T-helper 22 cell (primary cell): ENCODE measurements at places on chromosomes 3 and 15.

DNA sequence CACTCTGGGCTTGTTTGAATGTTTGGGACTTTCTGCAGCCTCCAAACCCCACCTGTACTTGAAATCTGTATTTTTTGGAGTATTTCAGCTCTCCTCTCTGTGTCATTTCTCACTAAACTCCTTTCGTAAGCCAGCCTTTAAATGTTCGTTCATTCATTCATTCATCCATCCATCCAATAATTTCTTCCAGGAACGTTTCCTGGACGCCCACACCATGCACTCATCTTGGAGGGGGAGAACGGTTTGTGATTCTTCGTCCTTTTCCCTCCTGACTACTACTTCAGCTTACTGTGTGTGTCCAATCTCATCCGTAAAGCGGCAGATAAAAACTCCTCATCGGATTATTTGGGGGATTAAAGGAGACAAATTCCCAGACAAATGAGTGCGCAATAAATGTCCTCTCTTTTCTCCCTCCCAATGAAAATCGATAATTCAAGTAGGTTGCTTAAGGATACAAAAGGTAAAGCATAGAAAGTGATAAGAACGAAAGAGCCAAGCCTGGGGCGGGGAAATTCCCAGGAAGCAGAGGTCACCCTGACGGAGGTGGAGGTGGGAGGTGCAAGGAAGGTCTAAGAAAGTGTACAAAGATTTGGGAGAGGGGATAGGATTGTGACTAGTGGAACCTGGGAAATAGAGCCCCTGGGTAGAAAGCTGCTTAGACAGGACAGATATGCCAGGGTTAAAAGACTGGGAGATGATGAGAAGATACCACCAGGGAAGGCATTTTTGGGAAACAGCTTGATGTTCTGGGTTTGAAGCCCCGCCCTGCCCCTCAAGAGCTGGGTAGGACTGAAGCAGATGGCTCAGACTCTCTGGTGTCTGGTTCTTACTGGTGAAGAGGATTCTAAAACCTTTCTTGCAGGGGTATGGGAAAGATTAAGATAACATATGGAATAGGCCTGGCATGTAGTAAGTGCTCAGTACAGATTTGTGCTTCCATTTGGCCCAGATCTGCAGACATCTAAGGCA is 896 bp upstream of the KLHL25 start:
- no peak for DNase-seq

GRCh38 chr3:72343078-72343477 is 505.2 kb downstream of the SHQ1 start:
- DNase-seq: no peak

DNA sequence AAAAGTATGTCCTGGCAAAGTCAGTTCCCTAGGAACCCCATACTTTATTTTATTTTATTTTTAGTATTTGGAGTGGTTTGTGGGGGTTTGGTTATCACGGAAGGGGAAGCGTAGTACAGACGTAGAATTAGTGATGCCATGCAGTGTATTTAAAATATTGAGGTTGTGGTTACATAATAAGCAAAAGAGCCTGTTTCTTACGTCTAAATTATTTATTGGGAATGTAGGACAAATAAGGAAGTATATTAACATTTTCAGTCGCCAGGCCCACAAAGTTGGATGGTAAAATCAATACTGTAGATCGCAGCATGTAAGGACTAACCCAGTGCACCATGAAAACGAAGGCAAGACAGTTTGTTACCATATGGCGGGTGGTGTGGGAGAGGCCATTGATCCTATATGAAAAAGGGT is 558 bp downstream of the DTWD1 start:
- DNase-seq: no peak

DNA sequence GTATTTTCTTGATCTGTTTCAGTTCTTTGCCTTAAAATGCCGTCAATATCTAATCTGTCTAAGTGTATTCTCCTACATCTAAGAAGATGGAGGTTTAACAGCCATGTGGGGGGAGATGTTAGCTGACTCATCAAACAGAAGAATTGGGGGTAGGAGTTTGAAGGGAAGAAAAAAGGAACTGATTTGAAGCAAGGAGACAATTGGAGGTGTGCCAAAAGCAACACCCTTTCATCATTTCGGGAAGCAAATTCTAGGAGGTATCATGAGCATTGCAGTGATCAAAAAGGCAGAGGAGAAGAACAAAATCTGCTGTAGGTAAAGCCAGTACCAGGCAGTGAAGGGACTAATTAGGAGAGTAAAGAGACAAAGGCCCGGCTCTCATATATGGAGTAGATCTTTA is 337.3 kb upstream of the TBC1D5 start:
- no peak for DNase-seq

DNA sequence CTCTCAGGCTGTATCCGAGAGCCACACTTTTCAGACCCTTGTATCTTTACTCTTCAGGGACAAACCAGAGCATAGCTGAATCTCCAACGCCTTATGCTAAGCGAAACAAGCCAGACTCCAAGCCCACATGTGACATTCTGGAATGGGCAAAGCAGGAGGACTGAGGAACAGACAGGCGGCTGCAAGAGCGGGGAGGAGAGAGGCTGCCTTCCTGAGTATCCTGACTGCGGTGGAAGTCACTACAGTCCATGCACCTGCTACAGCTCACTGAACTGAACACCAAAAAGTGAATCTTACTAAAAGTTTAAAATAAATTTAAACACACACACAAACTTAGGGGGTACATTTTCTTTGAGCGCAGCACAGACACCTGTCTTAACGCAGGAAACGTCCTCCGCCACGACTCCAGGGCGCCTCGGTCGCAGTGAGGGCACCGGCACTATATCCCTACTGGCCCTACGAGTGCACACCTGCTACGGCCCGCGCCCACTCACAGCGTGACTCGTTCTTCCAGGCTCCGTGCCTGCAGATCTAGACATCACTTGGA is 1.4 kb downstream of the CYFIP1 start:
- no peak for DNase-seq

DNA sequence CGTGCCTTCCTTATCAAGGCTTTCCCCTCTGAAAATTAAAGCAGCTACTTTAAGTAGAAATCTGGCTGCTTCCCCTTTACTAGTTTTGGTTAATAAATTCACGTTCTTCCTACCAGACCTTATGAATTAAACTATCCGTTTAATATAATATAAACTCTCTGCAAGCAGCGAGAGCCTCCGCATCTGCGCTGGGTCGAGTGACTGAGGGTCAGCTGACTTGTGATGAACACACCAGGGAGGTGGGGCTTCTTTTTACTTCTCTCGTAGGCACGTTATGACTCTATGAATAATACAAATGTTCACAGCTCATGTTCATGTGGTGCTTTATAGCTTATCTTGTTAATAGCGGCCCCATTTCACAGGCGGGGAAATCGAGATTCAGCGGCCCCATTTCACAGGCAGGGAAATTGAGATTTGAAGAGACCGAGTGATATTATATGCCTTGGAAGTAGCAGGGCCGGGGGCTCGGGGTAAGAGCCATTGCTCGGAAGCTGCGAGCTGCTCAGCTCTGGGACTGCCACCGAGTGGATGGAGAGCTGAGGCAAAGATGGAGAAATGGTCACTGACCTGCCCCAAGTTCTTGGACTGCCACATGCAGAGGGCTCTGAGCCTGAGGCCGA is 8.3 kb downstream of the MUC4 start:
- no peak for DNase-seq

DNA sequence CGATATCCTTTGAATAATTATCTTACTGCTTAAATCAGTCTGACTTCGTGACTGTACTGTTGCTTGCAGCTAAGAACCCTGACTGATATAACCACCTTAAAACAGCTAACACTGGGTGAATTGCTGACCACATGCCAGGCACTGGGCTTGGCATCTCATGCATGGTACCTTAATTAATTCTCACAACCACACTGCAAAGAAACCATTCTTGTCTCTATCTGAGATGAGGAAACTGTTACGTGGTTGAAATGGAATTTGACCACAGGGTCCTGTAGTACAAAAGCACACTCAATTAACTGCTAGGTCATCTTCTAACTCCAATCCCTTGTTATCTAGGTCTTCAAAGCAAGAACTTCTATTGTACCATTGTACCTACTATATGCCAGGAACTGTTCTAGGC is 92.7 kb upstream of the PRICKLE2 start:
- DNase-seq: no peak

DNA sequence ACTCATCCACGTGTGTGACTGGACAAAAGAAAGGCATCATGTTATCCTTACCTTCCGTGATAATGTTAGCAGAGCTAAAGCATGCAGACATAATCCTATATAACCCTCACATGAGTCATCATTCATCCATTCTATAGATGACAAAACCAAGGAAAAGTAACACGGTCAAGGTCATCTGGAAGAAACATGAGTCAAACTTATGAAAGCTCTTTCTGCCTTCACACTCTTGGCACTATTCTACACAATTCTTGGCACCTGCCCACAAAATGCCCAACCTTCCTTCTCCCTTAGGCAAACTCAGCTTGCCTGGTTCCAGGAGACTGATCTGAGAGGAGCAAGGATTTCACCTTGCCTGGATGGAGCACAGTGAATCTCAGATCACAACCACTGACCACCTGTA is 66.9 kb downstream of the PRICKLE2 start:
- no peak for DNase-seq

GRCh38 chr3:134922866-134923265 is 127.8 kb downstream of the EPHB1 start:
- no peak for DNase-seq

- DNase-seq: no peak
Measured at GRCh38 chr3:157274644-157275137, 114.7 kb upstream of the CCNL1 start.

- DNase-seq: no peak
Measured at GRCh38 chr3:18649666-18650363, 224.7 kb upstream of the SATB1 start.

- no peak for DNase-seq
Measured at GRCh38 chr15:98905963-98906711, 101.5 kb downstream of the PGPEP1L start.

- no peak for DNase-seq
Measured at GRCh38 chr3:188212308-188212969, 58.5 kb downstream of the LPP start.

GRCh38 chr3:148229107-148229506 is 468.6 kb upstream of the AGTR1 start:
- DNase-seq: no peak

DNA sequence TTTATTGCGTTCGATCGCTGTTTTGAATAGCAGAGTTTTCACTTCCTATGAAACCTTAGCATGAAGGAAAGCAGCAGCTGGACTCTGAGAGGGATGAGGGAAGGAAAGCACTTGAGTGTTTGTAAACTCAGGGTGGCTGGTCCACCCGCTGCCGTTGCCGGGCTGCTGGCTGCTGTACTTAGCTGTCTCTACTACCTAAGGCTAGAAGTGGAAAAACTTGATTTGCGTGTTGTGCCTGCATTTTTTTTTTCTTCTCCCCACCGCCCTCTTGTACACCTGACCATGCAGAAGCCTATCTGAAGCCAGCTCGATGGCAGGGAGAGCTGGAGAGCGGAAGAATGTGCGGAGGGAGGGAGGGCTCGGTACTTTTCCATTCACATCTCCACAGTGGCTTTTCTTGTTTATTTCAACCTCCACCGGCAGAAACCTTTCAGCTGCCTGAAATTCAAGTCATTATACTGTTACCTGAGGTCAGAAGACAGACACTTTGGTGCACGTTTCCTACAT is 4.8 kb upstream of the BCL6 start:
- no peak for DNase-seq

GRCh38 chr15:40695469-40695890 is 506 bp downstream of the RAD51 start:
- no peak for DNase-seq

DNA sequence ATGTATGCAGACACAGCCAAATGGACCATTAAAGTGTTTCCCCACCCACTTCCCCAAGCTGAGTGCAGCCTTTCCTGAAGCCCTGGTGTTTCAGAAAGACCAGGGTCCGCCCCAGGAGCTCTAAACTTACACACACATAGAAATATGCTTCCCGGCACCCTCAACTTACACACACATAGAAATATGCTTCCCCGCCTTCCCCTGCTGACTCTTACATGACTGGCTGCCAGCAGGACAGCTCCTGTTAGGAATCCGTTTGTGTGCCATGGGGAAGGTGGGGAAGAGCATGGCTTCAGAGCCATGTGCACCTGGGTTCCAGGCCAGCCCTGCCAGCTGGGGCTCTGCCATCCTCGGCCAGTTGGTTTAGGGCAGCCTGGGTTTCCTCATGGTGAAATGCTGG is 3.6 kb downstream of the CLEC3B start:
- DNase-seq: no peak

- no peak for DNase-seq
Measured at GRCh38 chr3:50208677-50209344, 3.7 kb downstream of the SLC38A3 start.

GRCh38 chr3:66463054-66463631 is 37.7 kb downstream of the LRIG1 start:
- no peak for DNase-seq

DNA sequence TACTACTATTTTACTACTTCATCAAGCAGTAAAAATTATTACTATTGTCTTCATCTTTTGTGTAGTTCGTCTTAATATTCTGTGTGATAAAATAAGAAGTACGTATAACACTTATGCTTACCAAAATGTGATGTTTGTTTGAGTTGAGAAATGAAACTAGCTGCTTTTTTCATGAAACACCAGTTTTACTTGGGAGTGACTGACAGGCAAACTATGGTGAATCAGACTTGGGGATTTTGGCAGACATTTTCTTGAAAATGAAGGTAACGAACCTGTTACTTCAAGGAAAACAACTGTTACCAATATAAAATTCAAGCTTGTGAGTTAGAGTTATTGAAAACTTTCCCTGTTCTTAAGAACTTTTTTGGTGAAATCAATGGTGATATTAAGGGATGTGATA is 10.3 kb downstream of the U2SURP start:
- DNase-seq: no peak

DNA sequence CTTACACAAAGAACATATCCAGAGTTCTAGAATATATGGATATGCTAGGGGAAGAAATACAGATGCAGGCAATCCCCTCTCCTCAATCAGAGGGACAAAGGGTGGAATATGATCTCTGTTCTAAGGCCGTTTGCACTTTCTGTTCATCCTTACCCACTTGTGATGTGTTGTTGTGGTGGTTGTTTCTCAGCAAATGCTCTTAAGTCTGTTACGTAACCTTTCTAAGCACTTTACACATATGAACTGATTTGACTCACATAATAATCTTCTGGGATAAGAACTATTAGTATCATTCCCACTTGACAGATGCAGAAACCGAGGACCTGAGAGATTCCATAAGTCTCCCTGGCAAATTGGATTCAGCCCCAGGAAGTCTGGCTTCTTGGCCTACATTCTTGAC is 40.5 kb downstream of the NGRN start:
- DNase-seq: no peak

GRCh38 chr15:81301815-81302399 is 22.0 kb downstream of the STARD5 start:
- DNase-seq: no peak

- DNase-seq: no peak
Measured at GRCh38 chr15:43905755-43906154, 79.0 kb downstream of the WDR76 start.

GRCh38 chr15:88912500-88912921 is 668 bp downstream of the MFGE8 start:
- DNase-seq: no peak

GRCh38 chr3:179186426-179186825 is 38.3 kb downstream of the PIK3CA start:
- DNase-seq: no peak

- DNase-seq: no peak
Measured at GRCh38 chr3:182490596-182491491, 302.5 kb upstream of the ATP11B start.
